ENCODE measurements at places on chromosomes 7 and 10.
A peak's percentile ranks its signal among the peaks of the same experiment; 100 is the strongest.

GRCh38 chr7:85773116-85773728 lies 586.4 kb upstream of the SEMA3D start:
- DNase-seq: no peak

GRCh38 chr10:132691711-132692153 lies 94.2 kb downstream of the NKX6-2 start:
- DNase-seq: peak; percentile 48

DNA sequence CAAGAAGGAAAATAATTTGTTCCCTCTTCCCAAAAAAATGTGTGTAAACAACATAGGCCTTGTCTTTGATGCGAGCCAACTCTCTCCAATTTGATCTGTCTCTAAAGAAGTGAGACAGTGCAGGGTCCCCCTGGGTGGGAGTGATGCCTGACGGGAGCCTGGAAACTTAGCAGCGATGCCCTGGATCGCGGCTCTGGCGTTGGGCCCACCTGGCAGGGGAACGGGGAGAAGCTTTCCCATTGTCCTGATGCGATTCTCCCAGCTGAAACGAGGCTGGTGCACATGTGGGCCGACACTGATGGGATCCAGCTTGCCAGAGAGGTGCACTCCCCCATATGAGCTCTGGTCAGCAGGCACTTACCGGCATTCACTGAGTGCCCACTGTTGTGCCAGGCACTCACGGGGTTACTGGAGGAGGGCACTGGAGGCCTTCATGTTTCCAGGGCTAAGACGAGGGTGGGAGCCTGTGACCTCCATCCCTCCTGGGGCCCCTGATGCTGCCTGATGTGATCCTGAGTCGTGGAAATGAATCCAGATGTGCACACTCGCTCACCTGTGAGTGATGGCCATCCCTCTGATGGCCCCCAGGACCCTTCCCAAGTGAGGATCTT lies 132.8 kb downstream of the PTPN20 start:
- DNase-seq: peak; percentile 47

GRCh38 chr10:67607472-67607871 lies 88.5 kb downstream of the CTNNA3 start:
- DNase-seq: no peak

DNA sequence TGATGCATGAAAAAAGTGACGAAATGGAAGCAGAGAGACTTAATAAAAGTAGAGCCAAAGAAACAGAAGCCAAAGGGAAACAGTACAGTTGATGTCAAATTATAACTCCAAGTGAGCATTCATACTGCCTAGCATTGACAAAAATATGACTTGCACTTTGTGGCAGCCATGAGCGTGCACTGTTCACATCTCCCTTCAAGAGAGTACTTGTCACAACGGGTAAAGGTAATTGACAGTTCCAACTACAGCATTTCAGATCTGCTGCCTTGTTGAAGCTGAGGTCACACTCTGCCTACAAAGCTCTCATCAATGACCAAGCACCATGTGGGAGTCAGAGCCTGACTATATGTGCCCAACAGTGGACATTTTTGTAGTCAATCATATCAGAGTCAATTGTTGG lies 54.3 kb downstream of the IQUB start:
- DNase-seq: no peak

GRCh38 chr7:94400022-94400421 lies 5.3 kb downstream of the COL1A2 start:
- DNase-seq: no peak

DNA sequence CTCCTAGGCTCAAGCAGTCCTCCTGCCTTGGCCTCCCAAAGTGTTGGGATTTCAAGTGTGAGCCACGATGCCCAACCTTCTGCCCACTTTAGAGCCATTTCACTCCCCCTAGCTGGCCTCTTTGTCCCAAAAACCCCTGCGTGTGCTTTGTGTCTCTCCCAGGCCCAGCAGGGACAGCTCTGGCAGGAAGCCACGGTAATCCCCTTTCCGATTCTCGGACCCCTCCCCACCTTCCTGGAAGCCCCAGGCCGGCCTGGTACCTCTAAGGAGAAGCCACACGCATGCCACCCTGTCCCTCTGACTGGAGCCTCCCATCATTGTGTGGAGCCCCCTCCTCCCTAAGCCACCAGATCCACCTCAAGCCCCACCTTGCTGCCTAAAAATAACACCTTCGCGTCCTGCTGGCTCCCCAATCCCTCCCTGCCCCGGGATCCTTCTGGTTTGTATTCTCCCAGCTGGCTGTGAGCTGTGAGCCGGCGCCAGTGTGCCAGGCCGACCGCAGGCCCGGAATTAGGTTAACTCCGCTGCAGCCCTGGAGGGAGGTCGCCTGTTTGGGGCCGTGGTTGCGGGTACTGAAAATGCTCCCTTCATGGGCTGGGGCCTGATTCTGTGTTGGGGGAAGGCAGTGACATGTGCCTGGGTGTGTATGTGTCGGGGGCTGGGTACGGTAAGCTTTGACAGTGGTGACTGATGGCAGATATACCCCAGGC lies 16.4 kb upstream of the SRRM3 start:
- no peak for DNase-seq

DNA sequence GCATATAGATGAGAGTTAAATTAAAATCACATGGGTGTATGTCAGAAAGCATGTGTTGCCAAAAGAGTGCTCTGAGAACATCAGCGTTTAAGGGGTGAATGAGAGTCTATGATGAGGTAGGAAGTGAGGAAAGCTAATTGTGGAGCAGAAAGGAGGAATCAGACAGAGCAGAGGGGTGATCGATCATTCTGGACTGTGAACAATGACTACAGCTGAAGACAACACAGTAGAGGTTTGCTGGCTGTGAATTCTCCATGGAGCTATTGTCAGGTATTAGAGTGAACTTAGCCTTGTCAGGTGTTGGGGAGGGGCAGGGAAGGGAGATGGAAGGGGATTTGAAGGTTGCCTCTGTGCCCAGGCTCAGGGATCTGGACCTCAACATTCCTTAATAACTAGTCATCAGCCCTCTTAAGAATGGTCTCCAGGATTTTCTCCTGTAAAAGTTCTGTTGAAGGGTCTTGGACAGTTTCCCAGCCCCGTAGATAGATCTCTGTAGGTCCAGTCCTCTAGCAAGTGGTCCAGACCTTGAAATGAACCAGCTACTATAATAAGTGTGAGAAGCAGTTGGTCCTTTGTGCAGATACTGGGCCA lies 57.1 kb downstream of the KIF5B start:
- DNase-seq: no peak

- DNase-seq: no peak
These were observed 6.9 kb downstream of the NOLC1 start for GRCh38 chr10:102159051-102159597.

- DNase-seq: no peak
These were observed 53.0 kb upstream of the SEMA3A start for GRCh38 chr7:84247591-84247990.

DNA sequence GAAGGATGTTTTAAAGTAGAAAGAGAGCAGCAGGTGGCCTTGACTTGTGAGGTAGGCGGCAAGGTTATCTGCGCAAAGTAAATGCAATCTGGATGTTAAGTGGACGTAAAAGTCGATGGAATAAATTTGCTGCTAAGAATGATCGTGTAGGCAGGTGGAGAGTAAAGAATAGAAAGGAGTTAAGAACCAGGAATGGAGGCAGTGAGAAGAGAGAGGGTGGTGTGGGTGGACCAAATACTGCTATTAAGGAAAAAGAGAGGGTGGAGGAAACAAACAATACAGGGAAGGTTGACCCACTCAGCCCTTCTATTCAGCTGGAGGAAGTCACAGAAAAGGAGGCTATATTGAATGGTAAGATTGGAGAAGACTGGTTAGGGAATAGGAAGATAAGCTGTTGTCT lies 1.9 kb upstream of the CUL1 start:
- no peak for DNase-seq

- no peak for DNase-seq
These were observed 79.5 kb upstream of the INSYN2A start for GRCh38 chr10:127275793-127276450.

GRCh38 chr7:38360776-38361175 lies 87.3 kb upstream of the TARP start:
- DNase-seq: no peak

All from sciatic nerve (tissue), 2 donors.